ENCODE measurements at places on chromosomes 13 and 19.
A peak's percentile ranks its signal among the peaks of the same experiment; 100 is the strongest.

DNA sequence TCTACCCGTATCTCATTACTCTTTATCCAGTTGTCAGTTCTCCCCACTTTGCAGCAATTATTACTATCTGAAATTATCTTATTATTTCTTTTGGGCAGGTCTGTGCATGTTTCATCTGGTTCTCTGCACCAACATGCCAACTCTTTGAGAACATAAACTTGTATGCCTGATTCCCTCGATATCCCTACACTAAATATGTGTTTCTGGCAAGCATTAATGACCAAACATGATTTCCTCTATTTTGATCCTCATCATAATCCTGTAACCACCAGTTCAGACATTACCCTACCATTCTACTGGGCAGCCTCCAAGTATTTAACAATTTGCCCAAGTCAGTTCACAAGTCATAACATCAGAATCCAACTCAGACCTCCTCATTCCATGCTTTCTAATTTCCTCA is 426.1 kb downstream of the FOXO1 start:
- no peak for DNase-seq

DNA sequence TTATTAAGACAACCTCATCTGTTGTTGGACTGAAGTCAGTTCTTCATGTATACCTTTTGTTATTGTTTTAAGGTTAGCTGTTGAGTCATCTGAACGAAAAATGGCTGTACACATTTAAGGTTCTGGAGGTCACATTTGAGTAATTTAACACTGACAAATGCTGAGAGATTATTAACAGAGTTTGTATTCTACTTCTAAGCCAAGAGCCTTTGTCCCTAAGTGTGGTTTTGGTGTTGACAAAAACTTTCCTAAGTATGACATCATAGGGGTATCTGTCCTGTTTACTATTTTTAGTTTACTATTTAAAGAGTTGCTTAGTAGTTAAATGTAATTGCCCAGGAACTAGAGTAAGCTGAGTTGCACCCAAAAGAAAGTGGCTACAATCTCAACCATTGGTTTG is 71.9 kb downstream of the CDK8 start:
- no peak for DNase-seq

DNA sequence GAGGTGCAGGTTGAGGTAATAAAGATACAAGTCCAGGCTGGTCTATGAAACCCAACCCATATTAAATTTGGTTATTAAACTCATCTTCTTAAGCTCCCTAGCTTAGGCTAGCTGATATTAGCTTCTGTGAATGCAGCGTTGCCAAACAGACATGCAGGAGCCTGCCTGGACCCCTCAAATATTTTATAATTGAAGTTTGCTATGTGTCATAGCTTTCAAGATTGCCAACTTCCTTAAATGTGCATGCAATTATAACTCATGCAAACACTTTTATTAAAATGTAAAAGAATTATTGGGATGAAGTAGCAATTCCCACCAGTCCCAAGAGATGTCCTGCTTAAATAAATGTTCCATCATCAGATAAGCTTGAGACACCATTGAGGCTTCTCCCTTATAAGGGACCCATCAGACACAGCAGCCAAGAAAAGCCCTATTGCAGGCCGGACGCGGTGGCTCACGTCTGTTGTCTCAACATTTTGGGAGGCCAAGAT is 51.3 kb downstream of the MBNL2 start:
- DNase-seq: no peak

- no peak for DNase-seq
Measured at GRCh38 chr13:97225533-97225932, 3.4 kb downstream of the MBNL2 start.

GRCh38 chr13:98537740-98538139 is 39.2 kb downstream of the STK24 start:
- no peak for DNase-seq

DNA sequence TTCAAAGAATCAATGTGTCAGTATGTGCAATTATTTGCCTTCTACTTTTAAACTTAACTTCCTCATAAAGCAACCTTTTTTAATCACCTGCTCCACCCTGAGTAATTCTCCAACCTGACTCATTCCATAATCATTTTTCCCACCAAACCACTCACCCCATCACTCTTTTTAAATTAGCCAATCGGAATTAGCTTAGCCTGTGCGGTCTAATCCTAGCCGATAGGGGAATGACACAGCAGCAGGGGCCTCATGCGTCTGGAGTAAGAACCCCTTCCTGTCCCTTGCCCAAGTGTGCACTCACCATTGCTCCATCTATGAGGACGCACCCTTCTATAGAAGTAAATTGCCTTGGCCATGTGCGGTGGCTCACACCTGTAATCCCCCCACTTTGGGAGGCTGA is 27.4 kb upstream of the ZNF83 start:
- no peak for DNase-seq

DNA sequence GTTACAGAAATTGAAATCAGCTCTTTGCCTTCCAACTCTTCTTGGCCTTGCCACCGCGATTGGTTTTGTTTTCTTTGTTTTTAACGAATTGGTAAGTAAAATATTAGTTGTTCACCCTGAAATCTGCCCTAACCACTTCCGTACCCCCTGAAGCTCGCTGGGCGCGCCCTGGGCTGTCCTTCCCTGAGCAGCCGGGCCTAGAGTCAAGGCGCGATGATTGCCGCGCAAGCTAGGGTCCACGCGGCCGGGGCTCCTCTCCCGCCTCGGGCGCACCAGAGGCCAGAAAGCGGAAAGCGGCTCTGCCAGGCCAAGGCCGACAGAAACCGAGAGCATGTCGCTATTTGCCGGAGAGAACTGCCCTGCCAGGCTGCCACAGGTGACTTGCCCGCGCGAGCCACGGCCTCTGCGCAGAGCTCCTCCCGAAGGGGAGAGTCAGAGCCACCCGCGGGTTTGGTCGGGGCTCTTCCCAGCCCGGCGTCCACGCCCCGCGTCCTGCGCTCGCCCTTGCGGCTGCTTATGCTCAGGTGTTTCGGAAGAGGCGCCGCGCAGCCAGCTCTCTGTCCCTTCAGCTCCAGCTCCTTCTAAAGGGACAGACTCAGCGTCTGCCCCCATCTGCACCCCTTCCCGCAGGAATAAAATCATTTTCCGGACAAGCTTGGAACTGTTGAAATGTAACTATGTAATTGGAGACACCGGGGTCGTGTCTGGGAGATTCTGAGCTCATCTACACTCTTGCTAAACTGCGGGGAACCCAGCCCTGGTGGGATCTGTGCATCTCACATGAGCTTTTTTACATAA is 6.6 kb upstream of the CDX2 start:
- DNase-seq: peak; percentile 14

GRCh38 chr13:21676611-21677021 is 5.7 kb downstream of the FGF9 start:
- no peak for DNase-seq

DNA sequence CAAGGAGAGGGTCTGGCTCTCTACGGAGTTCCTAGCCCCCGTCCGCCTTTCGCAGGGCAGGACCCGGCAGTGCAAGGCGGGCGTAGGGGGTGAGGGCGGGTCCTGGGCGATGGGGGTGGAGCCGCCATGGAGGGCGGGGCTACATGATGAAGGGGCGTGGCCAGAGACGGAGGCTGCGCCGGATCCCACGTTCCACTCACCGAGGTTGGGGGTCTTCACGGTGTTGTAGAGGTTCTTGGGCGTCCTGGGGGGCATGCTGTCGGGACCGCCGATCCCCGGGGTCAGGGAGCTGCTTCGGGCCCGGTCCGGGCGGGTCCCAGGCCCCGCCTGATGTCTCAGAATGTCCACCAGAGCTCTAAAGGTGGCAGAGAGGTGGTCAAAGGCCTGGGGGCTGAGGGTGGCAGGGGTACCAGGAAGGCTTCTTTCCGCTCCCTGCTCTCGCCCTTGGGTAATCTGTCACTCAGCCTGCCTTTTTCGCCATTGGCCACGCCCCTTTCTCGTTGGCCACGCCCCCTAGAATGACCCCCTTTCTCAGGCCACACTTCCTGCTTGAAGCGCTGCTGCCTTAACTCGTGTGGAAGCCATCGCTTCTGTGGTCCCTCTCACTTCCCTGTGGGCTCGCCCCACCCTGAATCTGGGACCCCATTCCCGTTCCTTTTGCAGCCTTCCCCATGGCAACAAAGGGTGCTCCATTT is 2.5 kb downstream of the SHISA7 start:
- DNase-seq: no peak

DNA sequence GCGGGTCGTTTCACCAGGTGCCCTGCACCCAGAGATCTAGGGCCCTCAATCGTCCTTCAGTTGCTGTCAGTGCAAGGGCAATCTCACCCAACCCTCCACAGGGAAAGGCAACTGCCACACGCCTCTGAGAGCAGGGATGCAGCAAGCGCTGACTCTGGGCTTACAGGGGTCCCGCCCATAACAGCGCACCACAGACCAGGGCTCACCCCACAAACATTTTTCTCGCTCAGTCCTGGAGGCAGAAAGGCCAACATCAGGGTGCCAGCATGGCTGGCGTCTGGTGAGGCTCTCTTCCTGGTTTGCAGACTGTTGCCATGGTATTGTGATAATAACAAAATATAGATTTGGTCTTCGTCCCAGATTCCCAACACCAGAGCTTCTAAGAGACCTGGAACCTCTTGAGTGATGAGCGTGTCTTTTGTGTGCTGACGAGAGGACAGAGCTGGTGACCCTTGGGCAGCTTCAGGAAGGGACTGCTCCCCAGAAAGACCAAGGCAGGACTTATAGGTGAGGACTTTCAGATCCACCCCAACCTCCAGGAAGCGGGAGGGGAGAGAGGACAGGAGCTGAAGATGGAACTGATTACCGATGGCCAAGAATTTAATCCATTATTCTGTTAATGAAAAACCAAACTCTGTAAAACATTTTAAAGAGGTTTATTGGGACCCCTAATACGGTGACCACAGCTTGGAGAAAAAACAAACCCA is 51.3 kb downstream of the C13orf46 start:
- peak; percentile 19 for DNase-seq

DNA sequence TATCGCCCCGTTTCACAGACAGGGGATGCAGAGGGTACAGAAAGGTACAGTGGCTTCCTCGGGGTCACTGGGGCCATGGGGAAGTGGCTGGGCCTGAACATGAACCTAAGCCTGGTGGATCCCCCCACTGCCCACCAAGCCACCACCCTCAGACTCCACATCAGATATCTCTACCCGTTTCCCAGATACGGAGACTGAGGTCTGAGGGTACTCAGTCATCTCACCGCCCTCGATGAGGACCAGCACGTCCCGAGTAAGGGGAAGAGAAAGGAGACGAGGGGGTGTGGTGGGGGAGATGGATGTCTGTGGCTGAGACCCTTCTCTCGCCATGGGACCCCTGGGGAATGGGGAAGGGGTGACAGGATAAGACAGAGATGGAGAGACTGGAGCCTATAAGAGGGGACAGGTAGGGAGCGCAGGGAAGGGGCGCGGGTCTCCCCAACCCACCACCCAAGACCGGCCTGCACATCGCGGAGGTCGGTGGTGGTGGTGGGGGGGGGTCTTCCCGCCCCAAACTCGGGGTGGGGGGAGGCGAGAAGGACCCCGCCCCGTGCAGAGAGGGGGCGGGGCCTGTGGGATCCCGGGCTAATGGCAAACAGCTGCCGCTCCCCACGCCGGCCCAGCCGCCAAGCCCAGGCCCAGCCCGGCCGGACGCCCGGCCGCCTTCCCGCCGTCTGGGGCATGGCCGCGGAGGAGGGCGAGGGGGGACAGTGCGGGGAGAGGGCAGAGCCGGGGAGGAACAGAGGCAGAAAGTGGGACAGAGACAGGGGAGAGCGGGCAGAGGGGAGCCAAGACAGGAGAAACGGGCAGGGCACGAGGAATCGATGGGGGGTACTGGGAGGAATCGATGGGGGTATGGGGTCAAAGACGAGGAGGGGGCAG is 698 bp downstream of the KANK2 start:
- peak; percentile 63 for DNase-seq

GRCh38 chr13:113732176-113732960 is 26.7 kb upstream of the TMEM255B start:
- no peak for DNase-seq

DNA sequence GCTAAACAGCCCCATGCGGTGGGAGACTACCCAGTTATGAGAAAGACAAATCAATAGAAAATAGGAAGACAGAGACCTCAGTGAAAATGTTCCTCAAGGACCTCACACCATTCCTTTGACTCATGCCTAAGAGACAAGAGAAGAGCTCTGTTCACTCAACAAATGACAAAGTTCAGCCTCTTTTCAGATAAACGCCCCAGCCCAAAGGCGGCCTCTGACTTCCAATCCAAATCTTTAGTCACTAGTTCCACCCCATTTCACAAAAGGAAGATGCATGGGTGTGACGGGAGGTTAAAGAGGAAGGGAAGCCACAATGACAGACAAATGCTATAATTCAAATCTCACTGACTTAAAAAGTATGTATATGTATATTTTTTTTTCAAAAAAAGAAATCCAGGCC is 8.1 kb downstream of the CARS2 start:
- DNase-seq: peak; percentile 19

GRCh38 chr19:6754136-6754535 is 13.1 kb downstream of the SH2D3A start:
- DNase-seq: no peak

GRCh38 chr19:38095411-38096308 is 128.4 kb downstream of the DPF1 start:
- DNase-seq: peak; percentile 57

GRCh38 chr19:53246498-53246897 is 8.2 kb downstream of the ZNF677 start:
- DNase-seq: no peak

DNA sequence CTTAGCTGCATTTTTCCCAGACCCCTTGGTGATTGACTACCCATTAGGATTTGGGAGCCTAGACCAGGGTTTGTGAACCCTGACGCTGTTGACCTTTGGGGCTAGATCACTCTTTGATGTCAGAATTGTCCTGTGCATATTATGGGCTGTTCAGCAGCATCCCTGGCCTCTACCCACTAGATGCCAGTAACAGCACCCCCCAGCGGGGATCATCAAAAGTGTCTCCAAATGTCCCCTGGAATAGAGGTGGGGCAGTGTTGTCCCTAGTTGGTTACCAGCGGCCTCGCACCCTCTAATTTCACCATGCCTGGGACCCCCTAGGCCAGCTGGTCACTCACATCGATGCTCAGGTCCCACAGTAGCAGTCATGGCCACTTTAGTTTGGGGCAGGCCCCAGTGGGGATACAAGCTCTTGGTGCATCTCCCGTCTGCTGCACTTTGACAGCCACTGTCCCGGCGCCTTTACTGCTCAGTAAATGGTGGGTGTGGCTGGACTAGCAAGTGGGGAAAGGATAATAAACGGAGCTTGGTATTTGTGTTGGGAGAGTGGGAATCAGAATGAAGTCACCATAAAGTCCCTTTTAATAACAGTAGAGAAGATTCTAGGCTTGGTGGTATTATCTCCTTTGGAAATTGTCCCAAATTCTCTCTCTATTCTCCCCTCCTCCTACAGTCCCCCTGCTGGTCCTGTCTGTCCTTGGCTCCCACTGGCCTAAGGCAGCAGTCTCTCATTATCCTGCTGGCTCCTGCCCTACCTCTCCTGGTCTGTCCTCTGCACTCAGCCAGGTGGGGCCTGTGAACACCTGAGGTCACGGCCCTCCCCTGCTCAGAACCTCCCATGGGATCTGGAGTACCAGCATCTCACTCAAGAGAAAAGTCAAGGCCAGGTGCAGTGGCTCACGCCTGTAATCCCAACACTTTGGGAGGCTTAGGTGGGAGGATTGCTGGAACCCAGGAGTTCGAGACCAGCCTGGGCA is 80.6 kb downstream of the SIPA1L3 start:
- no peak for DNase-seq
